Progenitor cell of endocrine pancreas (in vitro differentiated cells): ENCODE measurements at places on chromosomes 5 and 9. TPM values are rescaled to one million over a fixed set of nuclear protein-coding genes. Genes with fewer than 3 reads are reported as not detected.

GRCh38 chr9:104905153-104905901 is 22.6 kb downstream of the ABCA1 start:
- no peak overlapping the region for H3K4me3 ChIP-seq
- DNase-seq = no peak
- no peaks in the 10 kb centered on the region for H3K27me3 ChIP-seq

SHISAL2B gene
- 0.51 TPM in 1 of 2 replicates, not detected in the other for total RNA-seq

DNA sequence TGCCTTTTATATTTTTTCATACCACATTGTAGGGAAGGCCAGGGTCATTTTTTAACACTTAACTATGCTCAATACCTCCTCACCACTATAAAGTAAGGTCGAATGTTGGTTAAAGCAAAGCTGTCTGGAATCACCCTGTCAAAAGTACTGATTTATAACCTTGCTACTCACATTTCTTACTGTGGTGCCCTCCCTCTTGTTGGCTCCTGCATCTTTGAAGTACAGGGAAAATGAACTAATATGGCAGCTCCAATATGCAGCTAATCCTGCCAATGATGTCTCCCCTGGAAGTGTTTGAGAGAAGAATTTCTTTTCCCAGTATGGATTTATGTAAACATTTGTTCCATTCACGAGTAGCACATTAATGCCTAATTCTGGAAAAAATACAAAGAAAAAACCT is 108.4 kb upstream of the RPS23 start:
- no peak overlapping the region for H3K4me3 ChIP-seq
- H3K36me3 ChIP-seq = no peaks in the 10 kb centered on the region
- H3K4me1 ChIP-seq = peaks cover 48% of the 10 kb centered on the region
- DNase-seq = no peak

GRCh38 chr5:102211165-102211564 is 84.9 kb downstream of the SLCO4C1 start:
- H3K4me3 ChIP-seq = no peak overlapping the region
- H3K27ac ChIP-seq = no peak overlapping the region
- DNase-seq = no peak
- no peaks in the 10 kb centered on the region for H3K27me3 ChIP-seq
- H3K36me3 ChIP-seq = no peaks in the 10 kb centered on the region

CDH6 gene
- total RNA-seq = 132 and 173 TPM in 2 replicates

- H3K27me3 ChIP-seq = no peaks in the 10 kb centered on the region
- no peaks in the 10 kb centered on the region for H3K36me3 ChIP-seq
- no peak overlapping the region for H3K4me3 ChIP-seq
- H3K27ac ChIP-seq = no peak overlapping the region
- no peak for DNase-seq
- H3K4me1 ChIP-seq = peaks cover 7% of the 10 kb centered on the region
Measured at GRCh38 chr9:78559449-78559885, 262.5 kb downstream of the PSAT1 start.

- H3K4me1 ChIP-seq = no peaks in the 10 kb centered on the region
- DNase-seq = no peak
- H3K36me3 ChIP-seq = no peaks in the 10 kb centered on the region
- H3K4me3 ChIP-seq = no peak overlapping the region
- no peaks in the 10 kb centered on the region for H3K27me3 ChIP-seq
Measured at GRCh38 chr9:3035579-3036332, 191.9 kb upstream of the PUM3 start.
